ENCODE measurements at places on chromosomes 5 and 9. TPM values are rescaled to one million over a fixed set of nuclear protein-coding genes. Genes with fewer than 3 reads are reported as not detected.
A peak's percentile ranks its signal among the peaks of the same experiment; 100 is the strongest.

Gene C5orf58
- not detected for total RNA-seq

Gene PCDHGA2
- total RNA-seq, result 0.16 TPM

Gene SLIT3
- total RNA-seq, result not detected

DNA sequence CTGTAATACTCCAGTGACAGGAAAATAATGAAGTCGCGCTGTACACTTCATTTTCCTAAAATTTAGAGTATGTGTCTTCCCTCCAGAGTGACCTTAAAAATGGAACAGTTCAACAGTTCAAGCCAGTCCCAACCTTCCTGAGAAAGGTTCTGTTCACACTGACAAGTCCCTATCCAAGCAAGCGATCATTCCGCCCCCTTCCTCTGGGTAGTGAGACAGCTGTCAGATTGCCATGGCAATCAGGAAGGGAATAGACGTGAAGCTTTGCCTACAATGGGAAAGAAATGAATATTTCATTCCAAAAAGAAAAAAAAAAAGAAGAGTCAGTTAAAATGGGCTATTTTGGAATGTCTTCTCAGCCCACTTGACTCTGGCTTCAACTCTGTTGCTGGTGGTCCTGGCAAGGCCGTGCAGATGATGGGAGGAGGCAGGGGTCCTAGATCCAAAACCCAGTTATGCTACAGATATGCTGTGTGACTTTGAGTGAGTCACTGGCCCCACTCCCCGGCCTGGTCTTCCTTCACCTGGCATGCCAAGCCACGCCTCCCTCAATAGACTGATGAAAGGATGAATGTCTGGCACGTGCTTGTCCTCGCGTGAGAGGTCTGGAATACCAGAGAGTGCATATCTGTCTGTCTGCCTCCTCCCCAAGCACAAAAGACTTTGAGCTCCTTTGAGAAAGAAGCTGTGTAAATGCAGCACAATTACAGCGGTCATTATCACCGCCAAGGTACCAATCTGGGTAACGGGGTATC is 165.8 kb upstream of the WWC1 start:
- DNase-seq, result no peak

Gene ADGRD2
- total RNA-seq, result not detected

- no peak for DNase-seq
Measured at GRCh38 chr5:51518607-51519006, 135.4 kb downstream of the ISL1 start.

GRCh38 chr9:90013778-90014177 is 409.0 kb downstream of the GADD45G start:
- no peak for DNase-seq

DNA sequence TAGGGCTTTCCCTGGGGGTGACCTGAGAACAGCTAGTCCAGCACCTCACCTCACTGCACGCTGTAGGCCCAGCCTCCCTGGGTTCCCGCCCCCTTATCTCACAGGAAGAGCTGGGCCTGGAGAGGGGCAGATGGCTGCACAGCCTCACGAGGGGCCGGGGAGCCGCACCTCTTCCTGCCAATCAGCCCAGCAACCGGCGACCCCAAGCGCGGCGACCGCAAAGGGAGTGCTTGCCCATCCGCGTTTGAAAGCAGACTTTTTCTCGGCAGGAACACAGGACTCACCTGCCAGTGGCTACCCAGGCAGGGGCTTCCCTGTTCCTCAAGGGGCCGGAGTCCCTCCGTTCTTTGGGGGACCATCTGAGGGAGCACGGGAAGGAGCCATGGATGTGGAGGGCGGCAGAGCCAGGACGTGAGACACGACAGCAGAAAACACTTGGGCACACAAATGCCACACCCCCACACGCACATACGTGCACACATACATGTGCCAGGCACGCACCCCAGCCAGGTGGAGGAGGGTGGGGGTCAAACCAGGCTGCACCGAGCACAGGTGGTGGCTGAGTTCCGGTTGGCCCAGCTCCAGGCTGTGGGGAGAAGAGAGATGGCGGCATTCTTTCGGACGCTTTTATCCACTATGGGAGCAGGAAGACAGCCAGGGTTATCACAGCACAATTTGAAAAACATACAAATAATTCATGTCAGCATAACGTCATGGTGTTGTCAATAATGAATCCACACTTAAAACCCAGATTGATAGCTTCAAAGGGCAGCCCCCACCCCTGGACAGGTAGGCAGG is 11.3 kb downstream of the TMEM250 start:
- DNase-seq, result peak; percentile 58

Gene FAM200C
- total RNA-seq, result 0.47 TPM

Gene GPR151
- not detected for total RNA-seq

GRCh38 chr5:137825165-137825564 is 42.5 kb upstream of the MYOT start:
- no peak for DNase-seq

GRCh38 chr9:137020771-137021567 is 7.1 kb downstream of the ABCA2 start:
- no peak for DNase-seq

DNA sequence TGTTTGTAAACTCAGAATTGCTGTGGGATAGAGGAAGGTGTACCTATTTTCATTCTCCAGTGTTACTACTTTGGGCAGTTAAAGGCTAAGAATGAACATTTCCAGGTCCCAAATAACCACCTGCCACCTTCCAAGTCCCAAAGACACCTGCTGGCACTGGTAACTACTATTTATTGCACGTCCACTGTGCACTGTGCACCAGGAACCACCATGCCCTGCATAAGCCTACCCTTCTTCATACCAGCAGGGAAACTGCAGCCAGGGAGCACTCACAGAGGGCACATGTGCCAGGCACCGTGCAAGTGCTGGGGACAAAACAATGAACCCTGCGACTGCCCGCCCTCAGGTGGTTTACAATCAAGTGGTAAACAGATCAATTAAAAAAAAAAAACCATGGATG is 34.9 kb downstream of the RAPGEF1 start:
- DNase-seq, result no peak

DNA sequence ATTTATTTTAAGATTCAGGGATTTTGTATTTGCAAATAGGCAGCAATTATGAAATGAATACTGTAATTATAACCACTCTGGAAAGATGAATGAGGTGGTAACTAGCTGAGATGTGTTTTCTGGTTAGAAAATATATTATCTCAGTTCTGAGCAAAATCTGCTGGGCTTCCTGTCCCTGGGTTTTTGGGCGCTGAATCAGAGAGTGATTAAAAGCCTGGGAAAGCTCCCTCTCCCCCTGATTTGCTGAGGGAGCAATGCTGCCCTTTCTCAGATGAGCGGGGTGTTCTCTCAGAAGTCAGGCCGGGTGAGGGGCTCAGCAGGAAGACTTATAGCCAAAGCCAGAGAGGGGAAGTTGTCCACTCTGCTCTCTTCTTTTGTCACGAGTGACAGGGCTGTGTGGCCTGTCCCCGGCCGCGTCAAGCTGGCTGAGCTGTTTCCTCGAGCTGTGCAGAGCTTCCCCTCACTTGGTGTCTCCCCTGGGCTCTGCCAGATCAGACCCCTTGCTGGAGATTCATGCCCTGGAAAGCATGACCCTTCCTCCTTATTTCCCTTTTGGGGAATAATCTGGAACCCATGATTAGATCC is 39.8 kb upstream of the PITX1 start:
- DNase-seq, result no peak

DNA sequence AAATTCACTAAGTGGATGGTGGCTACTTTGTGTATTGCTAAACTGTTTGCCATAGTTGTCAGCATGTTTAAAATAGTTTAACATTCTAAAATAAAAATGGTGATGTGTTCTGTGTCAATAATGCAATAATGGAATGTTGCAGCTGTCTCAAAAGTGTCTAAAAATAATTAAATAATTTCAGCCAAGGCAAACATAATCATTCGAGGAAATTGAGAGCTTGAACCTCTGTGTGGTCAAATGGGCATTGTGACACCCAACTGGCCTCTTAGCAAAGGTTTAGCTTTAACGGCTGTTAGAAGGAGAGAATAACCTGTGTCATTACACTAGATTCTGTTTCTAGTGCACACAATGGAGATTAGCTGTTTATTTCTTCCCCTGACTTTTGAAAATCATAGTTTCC is 278.5 kb downstream of the TMEM167A start:
- no peak for DNase-seq

DNA sequence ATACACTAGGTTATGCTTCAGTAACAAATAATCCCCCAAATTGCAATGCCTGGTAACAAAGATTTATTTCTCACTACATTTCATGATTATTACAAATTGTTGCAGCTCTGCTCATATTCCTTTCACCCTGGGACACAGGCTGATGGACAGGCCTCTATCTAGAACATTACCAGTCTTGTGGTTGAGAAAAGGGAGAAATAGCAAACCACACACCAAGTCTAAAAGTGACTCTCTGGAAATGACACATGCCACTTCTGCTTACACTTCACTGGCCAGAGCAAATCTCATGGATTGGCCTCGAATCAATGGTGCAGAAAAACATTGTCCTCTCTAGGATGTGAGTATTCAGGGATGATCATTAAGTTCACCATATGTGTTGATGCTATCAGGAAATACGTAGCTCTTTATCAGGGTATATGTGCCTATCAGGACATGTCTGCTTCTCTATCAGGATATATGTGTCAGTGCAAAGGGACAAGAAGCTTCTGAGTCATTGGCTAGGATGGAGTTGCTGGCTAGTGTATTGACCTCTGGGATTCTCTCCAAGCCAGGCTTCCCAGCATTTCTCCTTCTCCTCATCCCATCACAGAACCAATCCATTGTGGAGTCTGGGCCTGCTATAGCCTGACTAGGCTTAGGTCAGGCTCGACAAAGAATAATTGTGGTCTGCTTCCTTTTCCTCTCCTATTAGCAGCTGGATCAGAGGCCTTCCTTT is 91.1 kb upstream of the CEP78 start:
- no peak for DNase-seq

GRCh38 chr9:137046088-137046787 is at the start of gene NPDC1:
TSS of gene NPDC1 (minus strand) at chr9:137046177. CDS start at chr9:137045989, 188 bp downstream.
- peak; percentile 79 for DNase-seq

DNA sequence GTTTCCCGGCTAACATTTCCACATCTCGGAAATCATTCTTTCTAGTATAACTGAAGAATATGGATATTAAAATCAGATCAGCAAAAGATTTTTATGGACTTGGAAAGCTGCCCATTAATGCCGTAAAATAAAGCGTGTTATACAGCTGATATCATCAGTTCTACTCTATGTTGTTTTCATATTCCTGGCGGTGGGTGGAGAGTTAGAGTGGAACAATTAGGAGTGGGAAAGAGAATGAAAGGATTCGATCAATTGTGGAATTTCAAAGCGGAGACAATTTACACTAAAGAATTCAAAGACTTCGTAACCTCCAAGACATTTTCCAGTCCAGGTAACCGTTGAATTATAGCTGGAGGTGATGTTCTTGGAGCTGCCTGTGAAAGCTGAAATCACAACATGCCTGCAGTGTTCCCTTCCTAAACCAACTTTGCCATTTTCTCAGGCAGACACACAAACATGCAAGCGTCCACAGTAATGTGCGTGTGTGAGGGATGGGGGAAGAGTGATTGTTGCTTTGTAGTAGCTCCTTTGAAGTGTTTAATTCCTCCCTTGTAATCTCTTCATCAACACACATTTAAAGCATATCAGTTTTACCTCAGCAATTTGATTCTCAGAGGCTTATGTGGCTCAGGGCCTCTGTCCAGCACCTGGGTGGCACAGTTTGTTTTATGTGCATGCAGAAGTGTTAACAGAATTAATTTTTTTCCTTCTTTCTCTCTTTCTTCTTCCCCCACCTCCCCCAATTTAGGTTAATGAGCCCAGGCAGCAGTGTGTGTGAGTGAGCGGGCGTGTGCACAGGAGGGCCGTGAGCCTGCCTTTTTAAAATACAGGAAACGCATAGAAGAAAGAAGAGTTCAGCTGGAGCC is 544.1 kb downstream of the RAB3C start:
- DNase-seq, result no peak

Gene TAL2
- total RNA-seq, result not detected

Gene HTR1A
- not detected for total RNA-seq

GRCh38 chr9:132997591-132997990 is 19.1 kb downstream of the GFI1B start:
- DNase-seq, result no peak

Gene AGXT2
- total RNA-seq, result not detected

DNA sequence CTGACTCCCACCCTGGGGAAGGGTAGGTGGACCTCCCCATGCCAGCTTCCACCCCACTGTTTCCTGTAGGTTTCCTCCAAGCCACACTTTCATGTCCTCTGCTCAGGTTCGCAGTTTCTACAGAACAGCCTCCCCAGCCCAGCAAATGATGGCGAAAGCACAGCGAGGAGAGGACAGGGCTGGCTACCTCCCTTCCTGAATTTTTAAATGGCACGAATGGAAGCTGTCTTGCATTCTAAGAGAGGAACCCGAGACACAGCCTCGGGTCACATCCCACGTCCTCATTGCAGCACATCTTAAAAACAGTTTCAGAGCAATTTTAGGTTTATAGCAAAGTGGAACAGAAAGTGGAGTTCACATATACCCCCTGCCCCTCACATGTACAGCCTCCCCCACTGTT is 330.3 kb downstream of the NTRK2 start:
- DNase-seq, result no peak

- no peak for DNase-seq
Measured at GRCh38 chr9:111897601-111898137, 1.1 kb downstream of the UGCG start.

Gene TSSK1B
- total RNA-seq, result not detected

Gene ORM2
- not detected for total RNA-seq

- DNase-seq, result no peak
Measured at GRCh38 chr5:128572051-128572929, 34.2 kb upstream of the FBN2 start.

DNA sequence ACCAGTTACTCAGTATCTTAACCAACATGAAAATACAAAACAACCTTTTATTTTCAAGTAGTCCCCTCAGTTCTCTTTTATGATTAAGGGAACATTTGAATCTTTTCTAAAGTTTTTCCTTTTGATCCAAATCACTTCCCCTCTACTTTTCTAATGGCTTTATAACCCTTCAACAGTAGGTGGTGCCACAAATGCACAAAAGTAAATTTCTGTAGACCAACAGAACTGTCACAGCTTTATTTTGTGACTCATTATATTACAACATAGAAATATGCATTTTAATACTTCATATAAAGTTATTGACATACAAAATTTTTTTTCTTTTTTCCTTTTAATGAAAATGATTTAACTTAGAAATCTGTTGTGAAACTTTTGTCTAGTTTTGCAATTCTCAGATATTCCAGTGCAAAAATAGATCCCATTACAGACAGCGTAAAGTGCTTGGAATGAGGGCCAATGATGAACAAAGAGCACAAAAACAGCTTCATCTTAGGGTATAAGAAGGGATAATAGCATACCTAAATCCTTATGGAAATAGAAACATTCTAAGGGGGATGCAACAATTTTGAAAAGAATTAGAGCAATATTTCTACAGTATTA is 17.0 kb downstream of the NIPSNAP3B start:
- DNase-seq, result no peak

Data from naive thymus-derived CD8-positive, alpha-beta T cell (primary cell).